ENCODE measurements at places on chromosomes 6 and 20.

DNA sequence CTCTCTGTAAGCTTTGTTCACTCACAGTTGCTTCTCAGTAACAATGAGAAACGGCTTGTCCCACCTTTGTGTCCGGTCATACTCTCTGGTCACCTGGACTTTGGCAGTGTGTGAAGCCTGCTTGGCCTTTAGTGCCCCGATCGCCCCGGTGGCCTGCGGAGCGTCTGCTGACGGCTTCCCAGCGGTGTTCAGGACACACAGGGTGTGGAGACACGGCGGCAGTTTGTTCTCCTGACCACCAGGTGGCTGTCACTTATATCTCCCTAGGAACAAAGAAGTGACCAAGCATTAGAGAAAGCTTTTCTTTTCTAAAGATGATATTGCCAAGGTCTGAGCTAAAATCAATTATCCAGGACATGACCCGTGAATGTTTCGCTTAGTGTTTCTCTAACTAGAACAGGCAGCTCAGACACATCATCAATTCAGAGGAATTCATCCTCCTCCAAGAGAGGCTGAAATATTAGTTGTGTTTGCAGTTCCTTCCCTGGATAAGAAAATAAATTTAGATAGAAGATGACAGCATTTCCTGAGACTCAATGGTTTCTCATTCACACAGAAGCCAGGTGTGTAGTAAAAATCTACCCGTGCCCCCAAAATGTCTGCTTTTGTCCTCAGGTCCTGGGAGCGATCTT lies 167.4 kb upstream of the THBS2 start:
- no peak for DNase-seq

DNA sequence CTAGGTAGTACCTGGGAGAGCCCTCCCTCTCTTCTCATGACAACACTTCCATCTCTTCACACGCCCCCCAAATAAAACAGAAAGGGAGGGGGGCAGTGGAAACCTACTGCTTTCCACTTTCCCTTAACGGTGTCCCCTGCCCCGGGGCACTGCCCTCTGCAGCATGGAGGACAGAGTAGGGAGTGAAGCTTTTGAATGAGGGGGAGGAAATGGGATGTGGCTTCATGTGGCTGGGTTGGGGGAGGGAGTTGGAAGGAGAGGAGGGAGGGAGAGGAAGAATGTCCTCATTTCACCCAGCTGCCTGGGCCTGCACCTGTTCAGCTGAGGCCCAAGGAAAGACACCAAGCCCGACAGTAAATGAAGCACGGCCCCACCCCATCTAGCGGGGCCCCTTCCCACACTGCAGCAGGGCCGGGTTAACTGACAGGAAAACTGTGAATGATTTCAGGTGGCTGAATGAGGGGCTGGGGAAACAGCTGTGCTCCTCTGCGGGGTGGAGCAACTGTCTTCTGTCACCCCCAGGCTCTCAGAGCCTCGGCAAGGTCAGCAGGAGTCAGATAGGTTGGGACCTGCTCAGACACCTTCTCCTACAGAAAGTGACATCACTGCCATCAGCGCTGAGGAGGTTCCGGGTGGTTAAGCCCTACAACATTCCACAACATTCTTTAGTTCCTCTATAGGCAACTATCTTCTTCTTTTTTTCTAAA lies 40.0 kb upstream of the TAF8 start:
- no peak for DNase-seq

DNA sequence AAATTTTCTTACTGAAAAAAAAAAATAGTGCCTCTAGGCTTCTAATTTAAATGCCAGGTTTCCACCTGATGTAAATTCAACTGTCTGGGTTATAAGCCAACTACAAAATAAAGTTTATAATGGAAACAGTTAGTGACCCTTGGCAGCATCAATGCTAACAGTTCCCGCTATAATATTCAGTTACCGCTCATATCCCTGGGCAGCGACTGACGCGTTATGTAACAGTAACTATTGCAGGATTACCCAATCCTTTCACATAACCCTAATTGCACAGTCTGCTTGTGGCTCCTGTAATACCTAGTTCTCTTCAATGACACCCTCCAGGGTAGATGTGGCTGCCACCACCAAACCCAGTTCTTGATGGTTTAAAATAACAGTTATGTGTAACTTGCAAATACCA lies 208.6 kb downstream of the MOXD1 start:
- no peak for DNase-seq

DNA sequence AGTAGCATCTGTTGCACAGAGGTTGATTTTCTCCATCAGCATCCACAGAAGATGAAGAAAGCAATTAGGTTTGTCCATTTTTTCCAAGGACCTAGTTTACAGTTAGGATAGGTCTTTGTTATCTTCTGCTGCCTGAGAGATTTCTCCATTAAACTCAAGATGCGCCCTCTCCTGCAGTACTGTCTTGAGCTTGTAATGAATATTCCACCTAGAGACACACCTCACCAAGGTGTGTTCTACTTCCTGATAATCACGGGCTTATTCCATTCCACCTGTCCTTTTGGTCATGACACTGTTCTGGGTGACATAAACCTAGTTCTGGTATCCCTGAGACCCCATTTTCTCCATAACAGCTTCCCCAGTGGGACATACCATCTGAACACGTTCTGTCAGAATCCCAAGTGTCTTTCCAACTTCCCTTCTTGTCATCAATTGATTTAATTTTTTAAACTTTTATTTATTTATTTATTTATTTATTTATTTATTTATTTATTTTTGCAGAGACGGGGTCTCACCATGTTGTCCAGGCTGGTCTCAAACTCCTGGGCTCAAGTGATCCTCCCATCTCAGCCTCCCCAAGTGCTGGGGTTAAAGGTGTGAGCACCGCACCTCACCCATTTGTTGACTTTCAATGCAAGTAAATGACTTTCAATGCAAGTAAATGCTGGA lies 75.6 kb upstream of the HS3ST5 start:
- no peak for DNase-seq

Measured in smooth muscle cell of the brain vasculature (primary cell).